ENCODE measurements at places on chromosomes 12 and 14.

- no peak for DNase-seq
These were observed 54.3 kb downstream of the MAP3K9 start for GRCh38 chr14:70754991-70755390.

DNA sequence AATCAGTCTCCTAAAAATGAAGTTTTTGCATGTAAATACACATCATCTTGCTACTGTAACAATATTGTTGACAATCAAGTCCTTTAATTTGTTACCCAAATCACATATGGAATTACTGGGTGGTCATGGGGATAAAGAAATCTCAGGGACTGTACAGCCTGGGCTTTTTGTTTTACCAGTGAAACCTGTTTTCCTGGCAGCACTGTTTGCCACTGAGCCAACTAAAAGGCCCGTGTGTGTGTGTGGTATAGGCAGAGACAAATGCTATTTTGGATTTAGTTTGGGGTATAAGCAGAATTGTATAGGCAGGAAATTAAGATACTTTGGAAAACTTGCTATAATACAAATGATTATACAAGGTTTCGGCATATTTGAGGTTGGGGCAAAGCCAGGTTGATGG lies 5.7 kb downstream of the NUP37 start:
- DNase-seq = no peak

DNA sequence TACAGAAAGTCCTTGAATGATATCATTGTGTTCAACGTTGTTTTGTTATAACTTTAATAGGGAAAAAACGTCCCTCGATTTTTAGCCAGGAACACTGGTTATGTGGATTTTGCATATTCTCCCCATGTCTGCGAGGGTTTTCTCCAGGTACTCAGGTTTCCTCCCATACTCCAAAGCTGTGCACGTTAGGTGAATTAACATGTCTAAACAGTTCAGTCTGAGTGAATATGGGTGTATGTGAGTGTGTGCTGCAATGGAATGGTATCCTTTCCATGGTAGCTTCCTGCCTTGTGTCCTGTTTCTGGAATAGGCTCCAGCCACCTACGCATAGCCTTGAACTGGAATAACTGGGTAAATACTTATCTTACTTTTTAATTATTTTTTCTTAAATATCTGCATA lies 810.8 kb upstream of the ATXN7L3B start:
- no peak for DNase-seq

GRCh38 chr12:130246560-130246959 lies 84.3 kb downstream of the FZD10 start:
- DNase-seq = no peak

GRCh38 chr12:56903374-56903773 lies 30.8 kb downstream of the SDR9C7 start:
- no peak for DNase-seq

DNA sequence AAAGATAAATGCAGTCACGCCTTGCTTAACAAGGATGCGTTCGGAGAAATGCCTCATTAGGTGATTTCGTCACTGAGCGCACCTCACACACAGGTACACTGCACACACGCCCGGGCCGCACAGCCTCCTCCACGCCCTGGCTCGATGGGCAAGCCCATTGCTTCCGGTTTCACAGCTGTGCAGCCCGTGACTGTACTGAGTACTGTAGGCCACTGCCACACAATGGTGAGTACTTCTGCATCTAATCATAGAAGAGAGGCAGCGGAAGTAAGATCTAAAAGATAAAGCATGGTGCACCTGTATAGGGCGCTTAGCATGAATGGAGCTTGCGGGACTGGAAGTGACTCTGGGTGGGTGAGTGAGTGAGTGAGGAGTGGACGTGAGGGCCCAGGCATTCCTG lies 4.3 kb downstream of the RIMBP2 start:
- DNase-seq = no peak

- no peak for DNase-seq
These were observed 250.5 kb downstream of the DPF3 start for GRCh38 chr14:72643317-72643801.
